ENCODE measurements at places on chromosomes 16 and 17.

GRCh38 chr17:47733674-47734410, 806 bp downstream of the TBX21 start:
- no peak for DNase-seq

DNA sequence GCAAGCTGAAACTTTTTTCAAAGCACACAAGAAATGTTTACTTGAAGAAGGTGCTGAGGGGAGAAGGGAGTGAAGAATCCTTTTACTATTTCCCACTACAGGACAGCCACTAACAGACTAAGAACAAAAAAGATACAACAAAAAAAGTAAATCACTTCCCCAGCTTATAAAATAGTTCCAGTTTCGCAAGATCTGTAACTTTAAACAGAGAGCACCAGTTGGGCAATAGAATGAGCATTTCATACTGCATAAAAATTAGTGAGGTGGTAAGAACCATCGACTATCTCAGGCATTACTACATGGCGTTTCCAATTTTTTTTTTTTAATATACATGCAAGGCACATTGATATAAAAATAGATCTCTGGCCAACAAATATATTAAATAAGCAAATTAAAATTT, 11.1 kb downstream of the CRYBA1 start:
- DNase-seq: no peak

DNA sequence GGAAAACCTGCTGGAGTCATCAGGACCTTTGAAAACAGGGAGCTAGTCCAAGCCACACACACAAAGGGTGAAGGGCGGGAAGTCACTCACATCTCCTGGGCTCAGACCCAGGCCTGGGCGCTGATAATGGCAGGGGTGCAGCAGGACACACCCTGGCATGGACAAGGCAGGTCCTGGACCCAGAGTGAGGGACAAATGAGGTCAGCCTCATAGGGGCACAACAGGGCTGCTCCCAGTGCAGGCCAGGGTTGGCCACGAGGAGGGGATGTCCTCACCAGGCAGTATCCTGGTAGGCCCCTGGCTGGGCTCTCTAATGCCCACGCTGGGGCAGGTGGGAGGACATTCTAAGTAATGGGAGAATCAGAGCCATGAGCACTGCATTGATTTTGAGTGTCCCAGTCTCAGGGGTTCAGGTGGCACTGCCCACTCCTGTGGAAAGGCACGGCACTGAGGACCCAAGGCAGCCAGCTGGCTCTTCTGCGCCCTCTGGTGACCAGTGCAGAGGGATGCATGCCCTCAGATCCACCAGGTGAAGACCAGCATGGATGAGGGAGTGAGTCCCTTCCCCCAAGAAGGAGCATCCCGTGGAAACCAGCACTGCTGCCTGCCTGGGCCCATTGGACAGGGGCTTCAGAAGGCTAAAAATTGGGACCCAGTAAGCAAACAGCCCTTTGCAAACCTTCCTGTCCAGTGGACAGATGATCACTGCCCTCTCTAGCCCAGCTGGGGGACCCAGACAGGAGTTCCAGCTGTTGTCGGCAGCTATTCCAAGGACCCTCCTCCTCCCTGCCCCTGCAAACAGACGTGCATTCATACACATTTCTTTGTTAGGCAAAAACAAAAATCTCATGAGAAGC, 23.4 kb upstream of the SREBF1 start:
- no peak for DNase-seq

DNA sequence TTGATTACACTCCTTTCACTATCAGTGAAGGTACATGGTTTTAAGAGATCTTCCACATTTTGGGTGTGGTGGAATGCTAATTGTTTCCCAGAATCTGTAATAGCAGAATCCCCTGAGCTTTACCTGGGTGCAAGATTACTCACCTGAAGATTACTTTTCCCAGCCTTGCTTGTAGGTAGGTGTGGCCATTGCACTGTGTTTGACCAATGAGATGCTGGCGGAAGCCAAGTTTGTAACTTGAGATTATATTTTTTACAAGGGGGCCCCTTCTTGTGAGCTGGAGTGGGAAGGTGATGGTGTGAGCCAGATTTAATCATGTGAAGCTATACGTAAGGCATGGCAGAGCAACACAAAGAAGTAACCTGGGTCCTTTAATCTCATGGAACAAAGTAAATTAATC, 294.3 kb downstream of the TOX3 start:
- DNase-seq: no peak

- no peak for DNase-seq
These were observed 7.6 kb downstream of the SPNS2 start for GRCh38 chr17:4506175-4506813.

DNA sequence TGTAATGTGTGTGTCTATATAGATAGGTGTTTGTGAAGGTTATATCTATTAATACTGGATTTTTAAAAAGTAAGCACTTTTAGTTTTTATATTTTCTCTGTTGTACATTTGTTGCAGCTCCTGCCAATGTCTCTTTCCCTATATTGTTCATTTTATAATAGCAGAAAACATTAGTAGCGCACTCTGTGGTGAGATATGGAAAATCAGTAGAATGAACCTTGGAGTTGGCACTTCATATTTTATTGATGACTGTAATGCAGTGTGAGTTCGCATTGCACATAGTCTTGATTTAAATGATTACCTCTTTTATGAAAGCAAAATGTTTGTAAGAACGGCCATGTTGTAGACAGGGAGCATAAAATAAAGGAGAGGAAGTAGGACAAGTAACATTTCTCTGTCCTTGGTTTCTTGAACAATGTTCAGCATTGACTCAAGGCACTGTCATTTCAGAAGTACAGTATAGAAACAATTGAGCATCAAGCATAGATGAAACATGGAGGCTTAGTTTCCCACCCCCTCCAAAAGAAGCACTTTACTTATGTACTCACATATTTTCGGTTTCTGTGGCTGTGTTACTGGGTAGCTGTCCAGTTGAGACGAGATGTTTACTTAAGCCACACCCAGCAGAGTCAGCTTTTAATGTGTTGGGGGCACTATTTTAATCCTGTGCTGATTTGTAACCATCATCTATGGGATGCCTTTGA, 74.0 kb downstream of the TANC2 start:
- peak; percentile 77 for DNase-seq

DNA sequence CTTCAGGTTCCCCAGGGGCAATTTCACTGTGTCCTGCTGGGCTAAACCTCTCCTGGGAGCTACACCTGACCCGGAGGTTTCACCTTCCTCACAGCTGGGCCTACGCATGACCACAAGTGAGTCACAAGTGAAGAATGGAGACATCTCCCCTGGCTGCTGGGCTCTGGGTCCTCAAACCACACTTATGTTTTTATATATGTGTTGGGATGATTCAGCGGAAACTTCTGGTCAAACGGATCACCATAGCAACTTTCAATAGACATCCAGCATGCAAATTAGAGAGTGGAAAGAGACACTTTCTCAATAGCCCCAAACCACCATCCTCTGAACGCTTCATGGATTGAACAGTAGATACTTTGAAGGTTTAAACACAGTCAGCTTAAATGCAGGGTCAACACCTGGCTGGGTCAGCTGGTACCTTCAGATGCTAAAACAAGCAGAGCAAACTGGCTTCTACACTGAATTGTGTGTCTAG, 28.0 kb upstream of the MAF start:
- peak; percentile 95 for DNase-seq

DNA sequence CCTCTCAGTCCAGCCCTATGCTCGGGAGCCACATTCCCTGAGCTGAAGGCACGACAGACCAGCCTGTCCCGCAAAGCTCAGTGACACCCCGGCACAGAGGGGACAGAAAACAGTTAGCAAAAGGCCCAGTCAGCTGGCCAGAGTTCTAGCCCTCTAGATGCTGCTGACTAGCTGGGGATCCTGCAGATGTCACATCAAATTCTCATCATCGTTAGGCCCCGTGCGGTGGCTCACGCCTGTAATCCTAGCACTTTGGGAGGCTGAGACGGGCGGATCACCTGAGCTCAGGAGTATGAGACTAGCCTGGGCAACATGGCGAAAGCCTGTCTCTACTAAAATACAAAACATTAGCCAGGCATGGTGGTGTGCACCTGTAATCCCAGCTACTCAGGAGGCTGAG, 17.2 kb downstream of the UBE2O start:
- DNase-seq: no peak

DNA sequence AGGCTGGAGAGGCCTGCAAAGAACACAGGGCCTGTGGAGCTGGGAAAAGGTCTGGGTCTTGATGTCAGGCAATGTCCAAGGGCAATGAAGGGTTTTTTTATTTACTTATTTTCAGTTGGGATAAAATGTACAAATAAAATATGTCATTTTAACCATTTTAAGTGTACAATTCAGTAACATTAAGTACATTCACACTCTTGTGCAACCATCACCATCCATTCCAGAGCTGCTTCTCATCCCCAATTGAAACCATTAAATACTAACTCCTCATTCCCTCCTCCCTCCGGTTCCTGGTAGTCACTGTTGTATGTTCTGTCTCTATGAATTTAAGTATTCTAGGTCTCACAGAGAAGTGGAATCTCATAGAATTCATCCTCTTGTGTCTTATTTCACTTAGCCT, 444.7 kb downstream of the HS3ST3B1 start:
- no peak for DNase-seq

DNA sequence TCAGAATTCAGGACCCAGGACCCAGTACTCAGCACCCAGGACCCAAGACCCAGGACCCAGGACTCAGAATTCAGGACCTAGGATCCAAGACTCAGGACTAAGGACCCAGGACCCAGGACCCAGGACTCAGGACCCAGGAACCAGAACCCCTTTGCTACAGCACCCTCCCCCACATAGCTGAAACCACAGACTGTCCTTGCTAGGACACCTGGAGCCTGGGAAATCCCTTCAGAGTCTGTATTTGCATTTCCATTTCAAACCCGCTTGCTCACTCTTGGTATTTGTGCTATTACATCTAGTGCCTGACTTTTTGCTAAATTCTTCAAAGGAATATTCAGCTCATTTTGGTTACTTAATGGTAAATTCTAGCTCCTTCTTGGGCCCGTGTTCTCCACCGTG, 275.8 kb upstream of the MAF start:
- DNase-seq: no peak

- no peak for DNase-seq
These were observed 652.5 kb downstream of the HS3ST4 start for GRCh38 chr16:26344240-26344776.

DNA sequence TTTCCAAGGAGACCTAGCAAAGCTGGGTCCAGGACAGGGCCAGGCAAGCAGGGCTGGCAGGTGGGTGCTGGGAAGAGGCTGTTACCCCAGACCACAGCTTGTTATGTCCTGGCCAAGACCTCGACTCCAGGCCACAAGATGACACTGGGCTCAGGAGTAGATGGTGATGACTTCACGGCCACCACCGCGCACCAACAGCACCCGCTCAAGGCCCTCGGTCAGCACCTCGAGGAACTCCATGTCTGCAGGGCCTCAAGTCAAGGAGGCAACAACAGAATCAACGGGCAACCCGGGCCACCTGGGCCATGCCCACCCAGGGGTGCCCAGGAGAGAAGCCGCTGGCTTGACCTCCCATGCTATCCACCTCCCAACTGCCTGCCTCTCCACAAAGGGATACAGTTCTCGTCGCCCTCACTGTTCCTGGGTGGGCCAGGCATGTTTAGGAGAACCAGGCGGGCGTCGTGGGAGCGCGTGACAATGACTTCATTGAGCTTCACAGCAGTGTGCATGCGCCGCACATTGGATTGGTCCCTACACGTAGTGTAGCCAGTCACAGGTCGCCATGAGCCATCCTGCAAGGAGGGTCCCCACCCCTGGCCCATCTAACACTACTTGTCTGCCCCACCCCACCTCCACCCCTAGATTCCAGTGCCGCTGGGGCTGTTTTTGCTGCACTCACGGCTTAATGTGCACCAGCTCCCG, 921 bp upstream of the LCAT start:
- no peak for DNase-seq

GRCh38 chr16:88760424-88761142, 24.4 kb downstream of the PIEZO1 start:
- no peak for DNase-seq

- DNase-seq: peak; percentile 60
These were observed 23.7 kb downstream of the CDH1 start for GRCh38 chr16:68760671-68761275.

DNA sequence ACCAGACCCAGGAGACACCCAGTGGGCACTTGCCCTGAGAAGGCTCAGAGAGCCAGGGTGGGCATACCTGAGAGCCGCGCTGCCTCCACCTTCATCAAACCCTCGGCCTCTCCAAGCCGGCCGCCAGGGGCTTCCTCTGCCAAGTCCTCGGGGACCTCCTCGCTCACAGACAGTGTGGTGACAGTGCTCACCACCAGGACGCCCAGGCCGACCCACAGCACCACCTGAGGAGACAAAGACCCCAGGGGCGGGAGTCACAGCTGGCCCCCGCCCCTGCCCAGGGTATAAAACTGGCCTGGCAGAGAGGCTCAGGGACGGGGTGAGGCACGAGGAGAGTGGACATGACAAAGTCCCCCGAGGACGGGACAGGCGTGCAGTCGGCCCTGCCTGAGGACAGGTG, 21.1 kb downstream of the NDUFAF8 start:
- DNase-seq: no peak

GRCh38 chr16:89988951-89989350, 30.3 kb downstream of the DBNDD1 start:
- no peak for DNase-seq

- DNase-seq: peak; percentile 24
These were observed 346.9 kb upstream of the PSMD7 start for GRCh38 chr16:73949574-73950320.

DNA sequence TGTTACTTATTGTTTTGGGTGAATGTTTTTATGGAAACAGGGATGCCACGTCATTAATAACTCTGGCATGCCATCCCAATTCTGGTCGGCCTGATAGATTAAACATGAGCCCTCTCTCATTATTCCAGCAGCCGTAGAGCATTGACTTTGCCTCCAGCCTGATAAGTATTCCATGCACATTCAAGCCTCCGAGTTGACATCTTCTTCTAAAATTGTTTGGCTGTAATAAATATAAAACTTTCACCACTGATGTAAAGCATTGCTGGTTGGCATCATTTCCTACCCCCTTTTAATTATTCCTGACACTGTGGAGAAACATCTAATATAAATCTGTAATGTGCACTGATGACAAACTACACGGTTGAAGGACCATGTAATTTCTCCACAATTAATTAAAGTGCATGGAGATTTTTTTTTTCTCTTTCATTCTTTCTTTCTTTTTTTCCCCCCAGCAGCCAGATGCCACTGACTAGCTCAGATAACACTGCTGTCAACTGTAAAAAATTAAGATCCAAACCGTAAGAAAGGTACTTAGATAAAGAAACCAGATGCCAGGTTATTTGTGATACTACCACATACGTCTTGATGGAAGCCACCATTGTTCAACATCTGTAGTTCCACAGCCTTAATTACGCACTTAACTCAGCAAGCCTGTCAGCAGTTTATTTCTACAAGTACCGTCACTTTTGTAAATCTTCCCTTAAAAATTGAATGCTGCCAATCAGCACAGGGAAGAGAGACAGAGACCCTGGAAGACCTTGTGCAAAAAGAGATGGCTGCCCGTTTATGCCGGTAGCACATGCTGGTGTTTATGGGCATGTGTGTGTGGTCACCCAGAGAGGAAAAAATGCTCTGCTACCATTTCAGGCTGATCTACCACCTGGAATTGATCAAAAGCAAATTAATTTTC, 237.7 kb downstream of the IRX3 start:
- no peak for DNase-seq

GRCh38 chr17:1454541-1454940, 1.5 kb downstream of the CRK start:
- no peak for DNase-seq
